ENCODE measurements at places on chromosomes 3 and 15. TPM values are rescaled to one million over a fixed set of nuclear protein-coding genes. Genes with fewer than 3 reads are reported as not detected.
A peak's percentile ranks its signal among the peaks of the same experiment; 100 is the strongest.

The STRA6 gene
- 2.9 TPM for total RNA-seq

The DPPA2 gene
- not detected for total RNA-seq

The TUSC7 gene
- not detected for total RNA-seq

The FOXB1 gene
- total RNA-seq, result not detected

The GOLGA6L7 gene
- not detected for total RNA-seq

The DUOXA2 gene
- not detected for total RNA-seq

The BTLA gene
- total RNA-seq, result not detected

The EPB42 gene
- not detected for total RNA-seq

The C3orf20 gene
- total RNA-seq, result not detected

The TICRR gene
- 3.0 TPM for total RNA-seq

The SEMA3B gene
- 15.1 TPM for total RNA-seq

The CD276 gene
- 114 TPM for total RNA-seq

The RARRES1 gene
- total RNA-seq, result 0.99 TPM

The ANKRD63 gene
- total RNA-seq, result not detected

The AP3B2 gene
- total RNA-seq, result not detected

The CHDH gene
- total RNA-seq, result not detected

- DNase-seq, result no peak
Measured at GRCh38 chr3:134929976-134930375, 134.9 kb downstream of the EPHB1 start.

- DNase-seq, result no peak
Measured at GRCh38 chr3:177928172-177928873, 607.9 kb upstream of the KCNMB2 start.

- no peak for DNase-seq
Measured at GRCh38 chr3:177438596-177439220, 241.4 kb upstream of the TBL1XR1 start.

DNA sequence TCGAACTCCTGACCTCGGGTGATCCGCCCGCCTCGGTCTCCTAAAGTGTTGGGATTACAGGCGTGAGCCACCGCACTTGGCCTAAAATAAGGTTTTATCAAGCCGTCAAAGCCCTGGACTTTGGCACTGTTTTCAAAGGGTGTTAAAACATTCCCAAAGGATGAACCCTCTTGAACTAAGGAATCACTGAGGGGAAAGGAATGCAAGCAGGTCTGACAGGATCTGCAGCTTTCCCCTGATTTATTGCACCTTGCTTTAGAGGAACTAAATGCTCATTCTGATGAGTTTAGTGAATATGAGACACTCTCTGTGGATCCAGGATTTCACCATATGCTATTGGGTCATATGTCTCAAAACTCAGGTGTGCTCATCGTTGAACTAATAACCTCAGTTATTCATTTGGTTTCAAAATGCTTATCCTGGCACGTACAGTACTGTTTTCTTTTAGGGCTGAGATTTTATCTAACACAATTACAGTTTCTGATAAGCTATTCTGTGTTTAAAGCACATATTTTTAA, 63.0 kb upstream of the TSC22D2 start:
- DNase-seq, result no peak

DNA sequence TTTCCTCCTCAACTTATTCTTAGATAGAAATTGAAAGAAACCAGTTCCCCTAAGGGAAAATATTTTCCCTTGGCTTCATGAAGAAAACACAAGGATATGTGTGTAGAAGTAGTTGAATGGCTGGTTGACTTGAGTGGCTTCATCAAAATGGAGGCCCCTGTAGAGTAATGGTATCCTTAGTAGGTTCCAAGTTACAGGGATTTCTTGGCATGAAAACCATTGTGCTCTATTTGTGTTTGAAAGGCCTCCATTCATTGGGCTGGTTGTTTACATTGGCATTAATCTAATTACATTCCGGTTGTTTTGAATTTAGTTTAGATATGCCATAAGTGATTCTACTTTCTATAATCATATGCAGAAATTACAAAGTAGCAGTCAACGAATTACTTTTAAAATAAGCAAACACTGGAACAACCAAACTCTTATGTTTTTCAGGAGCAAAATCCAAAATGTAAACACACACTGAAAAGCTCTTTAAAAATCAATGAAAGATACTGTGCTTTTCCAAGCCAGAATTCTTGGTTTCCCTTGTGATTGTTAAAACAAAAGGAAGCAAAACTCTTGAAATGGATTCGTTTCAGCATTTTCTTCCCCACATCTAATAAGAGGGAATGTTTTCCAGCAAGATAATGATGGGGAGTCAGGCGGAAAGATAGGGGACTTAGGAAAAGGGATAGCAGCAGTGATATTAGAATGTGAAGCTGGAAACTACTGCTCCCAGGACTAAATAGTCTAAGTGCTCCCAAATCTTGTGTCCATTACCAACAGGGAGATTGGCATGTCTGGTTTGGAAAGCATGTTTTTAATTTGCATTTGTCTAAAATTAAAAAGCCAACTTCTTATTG, 77.0 kb downstream of the EPHA3 start:
- no peak for DNase-seq

GRCh38 chr3:55691141-55691540, 204.0 kb upstream of the WNT5A start:
- DNase-seq, result no peak

DNA sequence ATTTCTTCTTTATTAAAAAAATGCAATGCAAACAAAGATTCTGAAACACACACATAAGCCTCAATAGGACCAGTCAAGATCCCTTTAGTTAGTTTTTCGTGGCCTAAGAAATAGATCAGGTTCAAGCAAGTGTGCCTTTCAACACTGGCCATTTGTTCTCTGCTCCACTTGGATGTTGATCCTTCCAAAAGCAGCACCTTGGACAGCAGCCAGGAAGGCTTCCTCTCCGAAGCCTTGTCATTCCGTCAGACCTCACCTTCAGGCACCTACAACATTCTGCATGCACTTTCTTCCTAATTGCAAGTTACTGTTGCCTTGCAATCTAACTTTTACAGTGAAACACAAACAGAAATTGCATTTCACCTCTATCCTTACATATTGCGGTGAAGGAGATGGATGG, 155.9 kb upstream of the FEZF2 start:
- no peak for DNase-seq

DNA sequence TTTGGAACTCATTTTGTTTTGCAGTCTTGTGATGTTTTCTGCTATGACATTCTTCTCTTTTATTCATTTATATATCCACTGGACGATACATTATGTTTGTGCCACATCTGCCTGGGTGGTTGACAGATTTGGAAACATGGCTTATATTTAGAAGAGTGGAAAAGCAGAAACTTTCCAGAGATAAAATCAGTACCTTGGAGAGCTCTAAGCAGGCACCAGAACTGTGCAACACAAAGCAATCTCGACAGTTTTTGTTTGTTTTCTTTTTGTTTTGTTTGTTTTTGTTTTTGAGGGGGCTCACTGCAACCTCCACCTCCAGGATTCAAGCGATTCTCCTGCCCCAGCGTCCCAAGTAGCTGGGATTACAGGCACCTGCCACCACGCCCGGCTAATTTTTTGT, 45.5 kb downstream of the SYN2 start:
- no peak for DNase-seq

GRCh38 chr3:72134989-72135451, 350.1 kb upstream of the PROK2 start:
- no peak for DNase-seq

GRCh38 chr15:56919031-56919608, 676 bp downstream of the TCF12 start:
- DNase-seq, result peak; percentile 39

- no peak for DNase-seq
Measured at GRCh38 chr3:67011414-67012131, 13.5 kb downstream of the KBTBD8 start.

DNA sequence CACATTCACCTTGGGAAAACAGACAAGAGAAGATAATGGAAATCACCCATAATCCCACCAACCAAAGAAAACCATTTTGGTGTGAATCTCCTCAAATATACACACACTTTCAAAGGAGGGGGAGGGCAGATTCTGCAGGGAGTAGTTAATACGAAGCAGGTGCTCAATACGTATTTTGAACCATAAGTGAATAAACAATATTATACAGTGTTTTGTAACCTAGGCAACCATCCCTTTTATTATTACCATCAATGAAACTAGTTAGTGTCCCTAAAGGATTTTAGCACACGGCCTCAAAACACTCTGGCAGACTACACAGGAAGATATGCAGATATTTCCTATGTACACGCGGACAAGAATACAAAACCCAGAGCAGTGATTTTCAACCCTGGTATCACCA, 6.1 kb downstream of the OSBPL10 start:
- DNase-seq, result no peak

- DNase-seq, result peak; percentile 48
Measured at GRCh38 chr3:36591959-36592358, 172.4 kb downstream of the DCLK3 start.

DNA sequence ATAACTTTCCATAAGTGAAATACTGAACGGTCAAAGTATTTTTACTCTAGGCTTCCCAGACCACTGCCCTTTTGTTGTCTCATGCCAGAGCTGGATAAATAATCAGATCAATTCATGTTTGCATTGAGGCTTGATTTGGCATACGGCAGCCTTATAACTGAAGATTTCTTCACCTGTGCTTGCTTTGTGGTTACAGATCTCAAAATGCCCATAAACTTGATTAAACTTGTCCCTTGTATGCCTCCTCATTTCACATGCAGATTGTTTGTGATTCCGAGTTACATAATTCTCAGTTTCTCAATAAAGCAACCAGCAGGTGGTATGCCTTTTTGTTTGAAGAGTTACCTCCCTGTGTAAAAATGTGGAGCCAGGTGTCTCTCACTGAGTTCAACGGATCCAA, 211.4 kb upstream of the LRIG1 start:
- no peak for DNase-seq

- DNase-seq, result no peak
Measured at GRCh38 chr15:33757516-33758232, 210.6 kb upstream of the CHRM5 start.
